ENCODE measurements at places on chromosomes 7 and 10. TPM values are rescaled to one million over a fixed set of nuclear protein-coding genes. Genes with fewer than 3 reads are reported as not detected.

The C7orf57 gene
- total RNA-seq: not detected

The ITIH2 gene
- not detected for total RNA-seq

The PAPSS2 gene
- 102 TPM for total RNA-seq

The PAX2 gene
- not detected for total RNA-seq

The AKR1D1 gene
- not detected for total RNA-seq

The PNLIPRP2 gene
- total RNA-seq: not detected

The OR2A7 gene
- total RNA-seq: 0.50 TPM

The HUS1 gene
- 9.8 TPM for total RNA-seq

The LAMB4 gene
- total RNA-seq: 0.17 TPM

The CH25H gene
- total RNA-seq: 8.2 TPM

DNA sequence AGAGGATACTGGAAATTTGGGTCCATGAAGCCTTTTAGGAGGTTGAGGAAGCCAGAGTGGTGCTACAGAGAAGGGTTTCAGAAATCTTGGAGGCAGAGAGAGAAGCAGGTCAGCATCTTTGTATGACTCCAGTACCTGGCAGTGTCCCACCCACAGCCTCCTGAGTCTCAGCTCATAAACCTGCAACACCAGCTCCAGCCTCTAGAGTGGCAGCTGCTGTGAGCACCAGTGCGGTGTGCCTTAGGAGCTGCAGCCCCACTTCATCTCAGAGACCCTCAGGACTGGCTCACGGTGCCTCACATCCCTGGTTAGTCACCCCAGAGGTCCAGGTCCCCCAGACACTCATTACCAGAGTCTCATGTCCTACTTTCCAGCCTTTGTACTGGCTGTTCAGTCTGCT lies 84.8 kb upstream of the PRKAR2B start:
- DNase-seq: no peak

GRCh38 chr10:72783410-72783833 lies 91.5 kb downstream of the MCU start:
- DNase-seq: no peak

DNA sequence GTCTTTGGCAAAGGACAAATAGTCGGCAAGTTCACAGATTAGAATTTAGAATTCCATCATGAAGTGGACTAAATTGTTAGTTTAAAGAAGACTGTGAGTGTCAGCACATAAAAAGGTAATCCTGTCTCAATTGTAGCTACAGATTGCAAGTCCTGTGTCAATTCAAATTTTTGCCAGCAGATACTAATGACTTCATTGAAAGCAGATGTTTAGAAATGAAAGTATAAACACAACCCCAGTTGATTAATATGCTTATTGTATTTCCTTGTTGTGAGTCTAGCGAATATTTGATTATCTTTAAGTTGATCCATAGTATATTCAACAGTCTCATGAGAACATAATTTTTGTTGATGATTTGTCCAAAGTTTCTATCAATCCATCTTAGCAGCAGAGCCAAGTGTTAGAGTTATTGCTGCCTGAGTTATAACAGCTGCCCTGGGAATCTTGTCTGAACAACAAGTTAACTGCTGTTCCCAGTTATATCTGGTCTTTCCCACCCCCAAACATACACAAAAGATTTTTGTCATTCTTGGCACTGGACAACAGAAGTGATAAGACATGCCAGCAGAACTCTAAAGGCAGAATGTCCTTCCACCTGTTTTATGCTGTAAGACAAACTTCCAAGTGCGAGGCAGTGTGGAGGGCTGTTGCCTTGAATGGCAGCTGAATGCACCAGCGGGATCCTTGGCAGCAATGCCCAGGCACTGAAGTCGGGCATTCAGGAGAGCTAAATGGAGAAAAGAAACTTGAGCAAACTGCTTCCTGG lies 21.3 kb upstream of the HERPUD2 start:
- DNase-seq: peak; percentile 31

DNA sequence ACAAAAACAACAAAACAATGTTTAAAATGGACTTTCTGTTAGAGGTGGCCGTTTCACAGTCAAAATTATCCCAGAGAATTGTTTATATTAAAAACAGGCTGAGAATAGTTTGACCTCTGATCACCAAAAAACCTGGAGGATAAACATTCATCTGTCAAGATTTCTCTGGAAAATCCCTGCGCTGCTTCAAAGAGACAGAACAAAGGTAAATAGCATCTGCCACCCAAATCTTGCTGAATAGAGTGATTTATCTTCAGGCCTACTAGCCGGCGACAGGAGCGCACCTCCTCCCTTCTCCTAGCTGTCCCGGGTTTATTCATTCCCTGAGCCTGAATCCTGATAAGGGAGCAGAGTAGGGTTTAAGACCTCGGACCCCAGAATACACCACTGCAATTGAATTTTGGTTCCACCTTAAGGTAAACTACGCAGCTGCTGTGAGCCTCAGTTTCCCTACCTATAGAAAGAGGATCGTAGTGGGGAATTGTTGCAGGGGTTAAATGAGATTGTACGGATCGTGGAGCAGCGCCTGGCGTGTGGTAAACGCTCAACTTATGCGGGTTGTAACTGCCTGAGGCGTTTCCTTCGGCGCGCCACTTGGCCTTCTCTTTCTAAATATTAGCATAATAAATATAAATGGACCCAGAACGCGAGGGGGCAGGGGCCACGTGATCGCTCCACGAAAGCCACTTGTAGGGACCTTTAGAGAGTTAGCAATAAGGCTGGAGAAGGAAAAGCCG lies 498 bp upstream of the ST7 start:
- peak; percentile 59 for DNase-seq

GRCh38 chr7:387132-388022 lies 97.4 kb downstream of the FOXL3 start:
- no peak for DNase-seq

DNA sequence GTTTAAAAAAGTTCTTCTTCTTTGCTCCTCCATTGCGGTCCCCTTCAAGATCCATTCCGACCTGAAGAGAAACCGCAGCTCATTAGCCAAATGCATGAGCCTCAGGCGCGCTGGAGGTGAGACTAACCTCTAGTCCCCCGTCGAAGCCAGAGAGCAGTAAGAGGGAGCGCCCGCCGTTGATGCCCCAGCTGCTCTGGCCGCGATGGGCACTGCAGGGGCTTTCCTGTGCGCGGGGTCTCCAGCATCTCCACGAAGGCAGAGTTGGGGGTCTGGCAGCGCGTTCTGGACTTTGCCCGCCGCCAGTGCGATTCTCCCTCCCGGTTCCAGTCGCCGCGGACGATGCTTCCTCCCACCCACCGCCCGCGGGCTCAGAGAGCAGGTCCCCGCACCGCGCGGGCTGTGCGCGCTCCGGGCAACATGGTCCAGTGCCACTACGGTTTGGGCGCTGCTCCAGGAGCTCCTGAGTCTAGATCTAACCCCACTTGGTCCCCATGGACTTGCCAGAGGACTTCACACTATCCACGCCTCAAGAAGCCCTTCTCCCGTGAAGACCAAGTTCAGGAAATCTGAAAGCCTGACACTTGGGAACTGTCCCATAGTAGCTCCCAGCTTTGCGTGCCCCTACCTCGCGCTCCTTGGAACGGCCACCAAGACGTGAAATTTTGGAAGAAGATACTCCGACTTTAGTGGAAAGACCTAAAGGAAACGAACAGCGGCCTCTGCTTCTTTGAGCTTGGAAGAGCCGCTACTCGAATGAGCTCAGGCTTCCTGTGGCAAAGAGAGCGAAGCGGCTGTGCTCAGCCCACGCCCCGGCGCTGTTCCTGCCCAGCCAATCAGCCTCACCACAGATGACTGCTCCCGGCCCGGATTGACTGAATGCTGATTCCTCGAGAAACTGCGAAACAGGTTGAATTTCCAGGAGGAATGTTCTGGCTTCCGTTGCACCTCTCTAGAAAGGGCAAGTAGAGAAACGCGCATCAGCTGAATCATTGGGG lies at the start of gene ABCB1:
ABCB1 (minus strand) TSS at position 755 of the 995 bp plus-strand sequence; CDS start at position 55, 700 bp downstream.
- peak; percentile 30 for DNase-seq

GRCh38 chr10:15262036-15262713 lies 93.7 kb upstream of the NMT2 start:
- DNase-seq: peak; percentile 52

DNA sequence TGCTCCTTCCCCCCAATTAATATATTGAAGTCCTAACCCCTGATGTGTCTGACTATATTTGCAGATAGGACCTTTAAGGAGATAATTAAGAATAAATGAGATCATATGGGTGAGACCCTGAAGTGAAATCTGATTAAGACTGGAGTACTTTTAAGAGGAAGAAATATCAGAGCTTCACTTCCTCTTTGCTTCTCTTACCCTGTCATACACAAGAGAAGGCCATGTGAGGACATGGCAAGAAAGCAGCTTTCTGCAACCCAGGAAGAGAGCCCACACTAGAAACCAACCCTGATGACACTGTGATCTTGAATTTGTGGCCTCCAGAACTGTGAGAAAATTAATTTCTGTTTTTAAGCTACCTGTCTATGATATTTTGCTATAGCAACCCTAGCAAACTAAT lies 44.2 kb downstream of the JMJD1C start:
- DNase-seq: no peak

DNA sequence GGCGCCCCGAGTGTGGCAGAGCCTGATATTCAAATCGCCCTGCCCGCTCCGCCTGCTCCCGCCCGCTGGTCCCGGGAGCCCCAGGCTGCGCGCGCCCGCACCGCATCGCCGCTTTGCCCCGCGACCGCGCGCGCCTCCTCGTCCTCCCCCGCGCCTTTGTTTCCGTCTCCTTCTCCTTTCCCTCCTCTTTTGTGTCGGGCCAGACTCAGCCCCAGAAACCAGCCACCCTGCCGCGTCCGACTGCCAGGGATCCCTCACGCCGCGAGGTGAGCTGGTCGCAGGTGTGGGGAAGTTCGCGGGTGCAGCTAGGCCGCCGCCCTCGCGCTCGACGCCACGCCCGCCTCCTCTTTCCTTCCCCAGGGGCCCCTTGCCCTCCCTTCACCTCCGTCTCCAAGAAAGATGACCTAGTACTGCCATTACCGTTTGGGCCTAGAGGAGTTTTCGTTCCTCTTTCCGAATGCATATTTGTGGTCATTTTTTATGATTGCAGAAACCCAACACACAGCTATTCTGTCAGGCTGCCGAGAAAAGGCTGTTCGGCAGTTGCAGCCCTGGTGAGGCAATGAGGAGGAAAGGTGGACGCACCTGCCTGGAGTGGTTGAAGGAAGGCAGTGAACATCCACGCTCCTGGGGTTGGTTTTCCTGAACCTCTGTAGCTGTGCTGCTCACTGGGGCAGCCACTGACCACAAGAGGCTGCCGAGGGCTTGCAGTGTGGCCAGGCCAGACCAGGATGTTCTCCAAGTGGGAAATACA lies 107.3 kb downstream of the SNX10 start:
- peak; percentile 30 for DNase-seq

DNA sequence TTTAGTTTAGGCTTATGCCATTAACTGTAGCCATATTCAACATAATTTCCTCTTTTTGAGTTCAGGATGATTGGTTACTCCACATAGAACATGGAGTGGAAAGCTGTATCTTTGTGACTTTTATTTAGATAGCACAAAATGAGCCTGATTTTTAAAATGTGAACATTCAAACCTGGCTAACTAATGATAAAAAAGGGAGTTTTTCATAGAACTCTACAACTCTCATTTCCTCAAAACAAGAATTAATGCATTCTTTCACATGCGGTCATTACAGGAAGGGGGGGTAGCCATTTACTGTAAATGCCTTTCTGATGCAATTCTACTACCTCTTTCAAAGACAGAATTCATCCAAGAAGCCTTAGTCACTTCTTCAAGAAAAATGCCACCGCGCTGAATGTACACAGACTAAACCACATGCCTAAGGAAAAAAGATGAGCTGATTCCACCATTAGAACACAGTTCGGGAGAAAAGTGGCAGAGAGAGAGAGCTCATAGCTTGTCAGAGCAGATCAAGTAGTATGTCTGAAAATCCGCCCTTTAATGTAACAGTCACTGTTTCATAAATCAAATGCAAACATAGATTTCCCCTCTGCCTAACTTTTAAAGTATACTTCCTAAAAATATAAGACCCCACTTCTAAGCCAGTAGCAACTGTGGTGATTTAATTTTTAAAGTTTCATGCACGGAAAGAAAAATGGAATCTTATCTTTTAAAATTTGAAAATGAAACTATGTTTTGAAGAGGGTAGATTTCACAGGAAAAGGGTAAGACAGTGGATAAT lies 226.4 kb upstream of the KLF14 start:
- DNase-seq: peak; percentile 99

DNA sequence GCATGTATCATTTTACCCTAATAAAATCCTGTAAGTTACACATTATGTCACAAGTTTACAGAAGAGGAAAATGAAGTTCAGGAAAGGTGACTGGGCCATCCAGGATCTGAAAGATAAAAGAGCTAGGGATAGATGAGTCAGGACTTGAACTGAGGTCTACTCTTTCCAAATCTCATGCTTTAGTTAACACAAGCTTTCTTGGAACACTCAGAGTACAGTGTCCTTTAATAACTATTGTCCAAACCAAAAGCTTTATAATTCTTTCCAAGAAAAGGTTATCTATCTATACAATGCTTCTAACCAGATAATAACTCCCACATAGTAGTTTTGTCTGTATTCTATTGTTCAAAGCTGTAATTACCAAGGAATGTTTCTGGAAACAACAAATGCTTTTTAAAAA lies 164.6 kb downstream of the LRRN3 start:
- peak; percentile 29 for DNase-seq

DNA sequence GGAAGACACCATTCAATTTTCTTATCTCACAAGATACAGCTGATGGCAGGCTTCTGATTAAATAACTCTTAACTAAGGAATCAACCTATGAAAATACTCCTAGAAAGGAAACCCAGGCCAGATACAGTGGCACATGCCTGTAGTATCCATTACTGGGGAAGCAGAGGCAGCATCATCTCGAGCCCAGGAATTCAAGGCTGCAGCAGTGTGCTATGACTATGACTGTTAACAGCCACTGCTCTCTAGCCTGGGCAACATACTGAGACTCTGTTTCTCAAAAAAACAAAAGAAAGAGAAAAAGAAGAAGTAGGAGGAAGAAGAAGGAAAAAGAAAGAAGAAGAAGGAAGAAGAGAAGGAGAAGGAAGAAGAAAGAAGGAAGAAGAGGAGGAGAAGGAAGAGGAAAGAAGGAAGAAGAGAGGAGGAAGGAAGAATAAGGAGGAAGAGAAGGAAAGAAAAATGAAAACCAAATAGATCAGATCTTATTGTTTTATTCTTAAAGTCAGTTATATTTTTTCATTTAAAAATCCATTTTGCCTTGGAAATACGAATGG lies 18.0 kb downstream of the DPY19L1 start:
- no peak for DNase-seq

DNA sequence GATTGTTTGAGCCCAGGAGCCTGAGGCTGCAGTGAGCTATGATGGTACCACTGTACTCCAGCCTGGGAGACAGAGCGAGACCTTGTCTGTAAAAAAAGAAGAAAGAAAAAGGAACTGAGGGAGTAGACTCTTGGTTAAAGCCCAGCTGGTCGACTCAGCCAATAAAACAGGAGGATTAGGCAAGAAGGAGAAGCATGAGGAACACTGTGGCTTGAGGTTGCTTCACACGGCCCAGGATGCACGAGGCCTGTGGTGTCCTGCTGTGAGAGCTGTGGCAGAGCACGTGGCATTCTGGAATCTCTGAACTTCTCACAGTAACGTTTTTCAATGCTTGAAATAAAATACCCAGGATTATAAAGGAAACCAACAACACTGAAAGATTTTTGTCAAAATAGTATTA lies 93.3 kb downstream of the CUL2 start:
- peak; percentile 31 for DNase-seq
